Cardiac muscle cell (in vitro differentiated cells and primary cell): ENCODE measurements at places on chromosomes 11 and 22.

DNA sequence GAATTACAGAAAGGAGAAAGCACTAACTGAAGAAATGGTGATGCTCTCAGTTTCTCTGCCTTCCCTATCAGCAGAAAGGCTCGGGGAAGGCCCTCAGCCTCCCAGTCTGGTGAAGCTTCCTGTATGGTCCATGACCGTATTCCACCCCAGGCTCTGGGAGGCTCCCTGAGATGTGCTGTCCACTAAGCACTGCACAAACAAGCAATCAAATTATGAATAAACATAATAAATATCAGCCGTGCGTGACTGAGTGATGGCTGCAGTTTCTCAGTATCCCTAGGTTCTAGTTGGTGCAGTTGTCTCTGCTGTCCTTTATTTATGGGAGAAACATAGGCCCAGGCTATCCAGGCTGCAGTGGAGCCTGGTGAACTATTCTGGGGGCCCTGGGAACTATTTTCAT is 3.6 kb downstream of the SMDT1 start:
- H3K4me3 ChIP-seq = no peak overlapping the region
- peaks cover 35% of the 10 kb centered on the region for H3K36me3 ChIP-seq
- no peak overlapping the region for H3K27ac ChIP-seq
- DNase-seq = no peak

GRCh38 chr11:105829084-105829483 is 193.0 kb downstream of the MSANTD4 start:
- H3K27me3 ChIP-seq = no peaks in the 10 kb centered on the region
- DNase-seq = no peak
- no peak overlapping the region for H3K4me3 ChIP-seq
- H3K4me1 ChIP-seq = peaks cover 4% of the 10 kb centered on the region
- no peaks in the 10 kb centered on the region for H3K36me3 ChIP-seq

DNA sequence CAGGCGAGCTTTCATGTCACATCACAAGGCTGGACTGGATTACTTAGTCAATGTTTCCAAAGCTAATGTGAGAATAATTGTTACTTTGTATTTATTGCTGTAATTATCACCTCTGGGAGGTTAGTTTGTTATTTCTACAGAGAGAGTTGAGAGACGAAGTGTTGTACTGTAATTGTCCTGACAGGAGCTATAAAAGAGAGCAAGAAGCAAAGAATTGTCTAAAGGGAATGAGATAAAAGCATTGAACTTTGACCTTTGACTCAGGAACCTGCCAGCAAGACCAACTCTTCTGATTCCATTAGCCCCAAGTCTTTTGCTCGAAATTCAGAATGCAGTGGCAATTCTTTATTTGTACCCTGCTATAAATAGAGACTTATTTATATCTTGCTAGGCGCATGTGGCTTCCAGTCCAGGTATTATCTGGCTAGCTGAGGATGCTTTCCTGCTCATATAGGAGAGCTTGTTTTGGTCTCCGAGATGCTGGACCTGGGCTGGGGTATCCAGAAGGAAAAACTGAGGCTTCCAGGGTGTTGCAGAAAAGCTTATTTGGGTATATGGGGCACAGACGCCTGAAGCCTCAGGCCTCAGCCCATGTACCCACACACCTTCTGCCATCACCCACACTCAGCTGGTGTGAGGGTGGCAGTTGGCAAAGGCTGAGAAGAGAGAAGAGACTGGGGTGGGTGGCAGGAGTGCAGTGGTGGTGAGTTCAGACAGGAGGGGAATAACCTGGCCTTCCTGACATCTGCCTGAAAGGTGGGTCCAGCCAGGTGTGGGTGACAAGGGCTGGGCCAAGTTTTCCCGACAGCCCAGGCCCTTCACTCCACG is 40.7 kb downstream of the SYT13 start:
- H3K27ac ChIP-seq = no peak overlapping the region
- H3K4me3 ChIP-seq = no peak overlapping the region
- DNase-seq = no peak
- no peaks in the 10 kb centered on the region for H3K4me1 ChIP-seq
- H3K36me3 ChIP-seq = no peaks in the 10 kb centered on the region

GRCh38 chr11:64743591-64744543 is at the start of gene RASGRP2:
Gene RASGRP2, minus strand, starts transcription at chr11:64744142. Its CDS starts 1,276 bp downstream, at chr11:64742866.
- H3K36me3 ChIP-seq = no peaks in the 10 kb centered on the region
- H3K4me3 ChIP-seq = peak within 1 kb of the TSS; percentile 47
- peaks cover 5% of the 10 kb centered on the region for H3K4me1 ChIP-seq

DNA sequence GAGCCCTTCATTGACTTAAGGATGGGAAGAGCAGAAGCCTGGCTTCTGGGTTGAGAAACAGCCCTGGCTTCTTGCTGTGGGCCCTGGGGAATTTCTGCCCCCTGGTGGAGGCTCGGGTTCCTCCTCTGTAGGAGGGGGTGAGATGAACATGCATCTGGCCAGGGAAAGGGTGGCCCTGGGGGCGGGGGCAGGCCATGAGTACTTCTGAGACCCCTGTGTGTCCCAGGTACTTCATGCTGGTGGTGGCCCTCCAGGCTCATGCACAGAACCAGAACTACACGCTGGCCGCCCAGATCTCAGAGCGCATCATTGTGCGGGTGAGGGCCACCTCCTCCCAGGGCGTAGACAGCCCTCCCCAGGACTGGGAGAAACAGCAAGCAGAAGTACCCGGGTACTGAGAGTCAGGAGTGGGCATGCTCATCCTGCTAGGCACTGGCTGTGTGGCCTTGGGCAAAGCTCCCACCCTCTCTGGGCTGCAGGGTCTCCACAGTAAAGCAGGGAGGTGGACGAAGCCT is 15.8 kb downstream of the TMEM258 start:
- H3K27ac ChIP-seq = no peak overlapping the region
- H3K4me1 ChIP-seq = peaks cover 26% of the 10 kb centered on the region
- H3K27me3 ChIP-seq = no peaks in the 10 kb centered on the region
